GM23248 (cell line): ENCODE measurements at places on chromosomes 1 and 21.

GRCh38 chr1:183911285-183911684 is 106.4 kb downstream of the RGL1 start:
- DNase-seq, result no peak

DNA sequence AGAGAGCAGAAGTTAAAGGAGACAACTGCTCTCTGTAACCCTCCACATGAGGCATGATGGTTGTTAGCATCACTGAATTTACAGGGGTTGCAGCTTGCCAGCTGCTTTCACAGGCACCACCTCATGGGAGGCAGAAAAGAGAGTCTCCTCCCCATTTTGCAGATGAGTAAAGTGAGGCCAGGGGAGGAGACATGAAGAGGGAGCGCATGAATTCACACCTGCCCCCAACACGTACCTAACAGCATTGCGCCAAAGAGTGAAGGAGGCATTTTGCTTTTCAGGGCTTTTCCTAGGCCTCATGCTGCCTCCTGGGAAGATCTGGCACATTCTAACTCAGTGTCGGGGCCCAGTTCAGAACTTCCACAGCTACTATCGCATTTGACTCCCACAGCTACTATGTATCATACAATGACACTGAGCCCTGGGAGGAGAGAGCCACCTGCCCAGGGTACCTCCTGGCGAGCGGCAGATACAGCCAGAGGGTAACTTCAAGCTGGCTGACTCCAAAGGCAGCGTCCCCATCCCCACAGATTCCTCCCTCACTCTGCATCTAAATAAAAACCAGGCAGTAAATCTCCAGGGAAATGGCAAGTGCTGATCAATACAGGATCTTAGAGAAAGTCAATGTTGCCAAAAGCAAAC is 34.0 kb downstream of the GLIS1 start:
- no peak for DNase-seq

DNA sequence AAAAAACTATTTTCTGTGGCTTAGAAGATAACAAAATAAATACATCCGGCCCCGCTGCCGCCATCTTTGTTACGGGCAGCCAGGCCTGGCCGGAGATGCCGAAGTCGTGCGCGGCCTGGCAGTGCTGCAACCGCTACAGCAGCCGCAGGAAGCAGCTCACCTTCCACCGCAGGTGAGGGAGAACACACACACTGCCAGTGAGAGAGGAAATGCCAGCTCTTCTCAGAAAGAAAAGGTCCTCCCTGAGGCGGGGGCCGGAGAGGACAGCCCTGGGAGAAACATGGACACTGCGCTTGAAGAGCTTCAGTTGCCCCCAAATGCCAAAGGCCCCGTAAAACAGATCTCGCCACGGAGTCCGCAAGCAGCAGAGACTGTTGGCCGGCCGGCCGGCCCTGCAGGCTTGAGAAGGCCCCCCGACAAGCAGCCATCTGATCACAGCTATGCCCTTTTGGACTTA is 323.2 kb downstream of the AMY1C start:
- no peak for DNase-seq

GRCh38 chr1:228095938-228096337 is 7.2 kb downstream of the C1orf35 start:
- DNase-seq, result peak; percentile 60

DNA sequence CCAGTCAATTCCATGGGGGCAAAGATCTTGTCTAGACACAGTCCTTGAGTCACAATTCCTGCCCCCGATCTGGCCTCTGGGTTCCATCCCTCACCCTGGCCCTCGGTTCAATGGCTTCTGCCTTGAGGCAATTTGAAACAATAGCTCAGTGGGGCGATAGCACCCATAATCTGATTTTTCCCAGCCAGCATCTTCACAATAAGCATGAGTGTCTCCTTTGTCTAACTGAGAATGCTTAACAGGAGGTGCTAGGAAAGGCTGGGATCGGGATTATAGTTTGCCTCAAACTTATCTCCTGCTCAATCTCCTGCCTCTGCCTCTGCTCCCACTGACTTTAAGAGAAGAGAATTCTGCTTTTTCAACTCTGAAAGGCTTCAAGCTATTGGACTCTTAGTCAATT is 293.9 kb upstream of the PROX1 start:
- DNase-seq, result no peak

GRCh38 chr1:78086697-78087096 is 40.9 kb downstream of the GIPC2 start:
- DNase-seq, result no peak

DNA sequence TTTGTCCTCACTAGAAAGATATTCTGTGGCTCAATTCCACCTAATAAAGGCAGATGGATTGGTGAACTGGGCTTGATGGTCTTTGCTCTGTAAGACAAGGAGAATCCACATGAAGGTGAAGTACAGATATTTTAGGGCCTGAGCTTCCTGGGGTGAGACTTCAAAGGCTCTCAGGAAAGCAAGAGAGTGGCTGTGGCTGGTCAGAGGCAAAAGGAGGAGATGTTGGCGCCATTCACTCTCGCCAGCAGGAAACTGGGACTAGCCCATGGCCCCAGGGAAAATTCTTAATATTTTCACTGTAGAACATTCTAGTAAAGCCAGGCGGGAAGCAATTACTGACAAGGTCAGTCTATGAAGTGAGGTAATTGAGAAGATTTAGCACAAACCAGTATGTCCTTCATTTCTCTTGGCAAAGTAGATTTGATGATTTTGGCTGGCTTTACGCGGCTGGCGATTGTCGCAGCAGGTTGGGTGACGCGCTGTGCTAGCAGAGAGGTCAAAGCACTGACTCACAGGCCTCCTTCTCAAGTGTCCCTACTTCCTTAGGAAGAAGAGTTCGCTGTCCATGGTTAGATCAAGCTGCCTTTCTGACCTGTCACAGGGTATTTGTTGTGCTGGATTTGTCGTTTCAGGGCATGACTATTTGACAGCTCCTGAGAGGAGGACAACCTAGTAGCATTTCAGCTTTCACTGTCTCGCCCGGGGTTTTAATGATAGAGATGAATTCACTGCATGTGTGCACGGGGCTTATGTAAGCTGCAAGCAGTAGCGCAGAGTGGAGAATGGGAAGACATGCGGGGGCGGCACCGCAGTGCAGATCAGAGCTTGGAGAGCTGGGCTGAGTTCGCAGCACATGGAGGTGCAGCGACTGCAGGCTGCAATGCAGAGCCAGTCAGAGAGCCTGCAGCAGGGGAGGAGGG is 32.7 kb downstream of the XCL1 start:
- peak; percentile 82 for DNase-seq

- no peak for DNase-seq
Observed at GRCh38 chr1:32759997-32760623, 57.0 kb downstream of the YARS1 start.

DNA sequence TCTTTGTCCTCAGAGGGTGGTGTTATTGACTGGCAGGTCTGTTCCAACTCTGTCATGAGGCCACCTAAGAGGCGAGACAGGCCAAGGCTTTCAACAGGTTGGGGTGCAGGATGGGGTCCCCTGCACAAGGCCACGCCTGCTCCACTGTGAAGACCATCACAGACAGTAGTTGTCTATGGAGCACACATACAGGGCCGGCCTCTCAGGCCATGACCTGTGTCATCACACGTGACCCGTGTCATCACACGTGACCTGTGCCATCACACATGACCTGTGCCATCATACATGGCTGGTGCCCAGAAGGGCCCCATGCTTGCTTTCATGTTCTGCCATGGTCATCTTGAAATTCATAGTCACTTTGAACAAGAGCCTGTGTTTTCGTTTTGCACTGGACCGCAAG is 91.9 kb downstream of the ARHGEF10L start:
- DNase-seq, result no peak

DNA sequence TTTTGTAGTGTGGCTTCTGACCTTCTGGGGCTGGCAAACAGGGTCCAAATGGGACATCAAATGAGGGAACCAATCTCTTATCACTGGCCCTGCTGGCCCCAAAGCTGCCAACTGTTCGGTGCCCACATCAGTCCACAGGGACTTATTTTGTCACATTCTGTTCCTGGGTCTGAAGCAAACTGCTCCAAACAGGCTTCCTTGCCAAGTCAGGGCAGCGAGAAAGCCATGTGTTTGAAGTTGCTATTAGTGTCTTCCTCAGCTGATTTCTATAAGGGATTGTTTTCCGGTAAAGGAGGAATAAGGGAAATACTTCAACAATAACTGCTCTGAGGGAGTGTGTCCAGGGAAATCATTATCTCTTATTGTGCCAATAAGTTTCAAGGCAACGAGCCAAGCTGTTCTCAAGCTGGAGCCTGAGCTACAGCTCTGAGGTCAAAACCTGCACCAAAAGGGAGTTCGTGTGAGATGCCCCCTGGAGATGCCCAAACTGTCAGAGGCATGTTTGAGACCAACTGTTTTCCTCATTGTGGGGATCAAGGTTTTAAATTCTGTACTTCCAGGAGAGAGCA is 381.4 kb upstream of the PROX1 start:
- no peak for DNase-seq

DNA sequence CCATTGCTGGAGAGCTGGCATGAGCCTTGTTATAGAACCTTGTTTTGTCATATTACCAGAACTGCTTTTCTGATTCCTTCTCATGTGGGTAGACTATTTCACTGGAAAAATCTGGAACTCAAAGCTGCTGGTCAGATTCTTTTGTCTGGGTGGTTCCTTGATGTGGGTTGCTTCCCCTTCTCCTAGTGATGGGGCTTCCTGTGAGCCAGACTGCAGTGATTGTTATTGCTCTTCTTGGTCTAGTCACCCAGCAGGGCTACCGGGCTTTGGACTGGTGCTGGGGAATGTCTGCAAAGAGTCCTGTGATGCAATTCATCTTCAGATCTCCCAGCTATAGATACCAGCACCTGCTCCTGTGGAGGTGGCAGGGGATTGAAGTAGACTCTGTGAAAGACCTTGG is 59.4 kb downstream of the GPR137B start:
- no peak for DNase-seq

GRCh38 chr1:234863551-234863971 is 253.6 kb upstream of the IRF2BP2 start:
- peak; percentile 90 for DNase-seq

GRCh38 chr1:159600894-159601293 is 13.3 kb downstream of the APCS start:
- DNase-seq, result no peak

DNA sequence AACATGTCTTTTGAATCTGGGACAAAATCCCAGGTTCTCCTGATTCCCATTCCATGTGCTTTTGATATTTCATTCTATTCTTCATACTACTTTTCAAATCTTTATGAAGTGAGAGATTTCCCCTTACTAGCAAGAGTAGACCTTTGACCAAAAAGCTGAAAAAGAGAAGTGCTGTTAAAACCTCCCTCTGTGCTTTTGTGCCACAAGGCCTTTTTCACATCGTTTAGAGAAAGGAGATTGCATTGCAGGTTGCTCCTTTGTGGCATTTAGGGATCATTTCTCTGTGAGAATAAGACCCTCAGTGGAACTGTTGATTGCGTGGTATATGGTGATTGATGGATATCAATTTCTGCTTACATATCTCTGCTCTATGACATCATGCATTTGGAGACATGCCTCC is 148.8 kb downstream of the TGFB2 start:
- DNase-seq, result no peak

- no peak for DNase-seq
Observed at GRCh38 chr21:31520561-31521098, 138.9 kb upstream of the SOD1 start.

- peak; percentile 64 for DNase-seq
Observed at GRCh38 chr1:8517661-8518489, 200.0 kb downstream of the SLC45A1 start.

DNA sequence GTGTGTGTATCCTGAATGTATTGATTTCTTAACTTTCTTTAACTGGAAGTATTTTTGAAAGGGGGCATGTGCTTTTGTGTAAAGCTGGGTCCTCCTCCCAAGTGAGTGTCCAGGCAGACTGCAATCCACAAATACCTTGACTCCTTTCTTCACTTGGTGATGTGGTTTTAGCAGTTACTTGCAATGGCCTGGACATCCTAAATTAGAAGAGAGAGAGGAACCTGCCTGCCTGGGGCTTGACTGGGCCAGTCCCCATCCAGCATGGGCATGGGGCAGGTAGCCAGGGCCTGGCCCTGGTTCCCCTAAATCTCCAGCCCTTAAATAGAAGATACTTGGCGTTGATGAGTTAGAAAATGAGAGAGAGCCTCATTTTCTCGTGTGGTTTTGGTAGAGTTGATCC is 159.7 kb downstream of the PGBD5 start:
- no peak for DNase-seq

GRCh38 chr1:210505601-210506496 is 177.1 kb downstream of the HHAT start:
- no peak for DNase-seq

DNA sequence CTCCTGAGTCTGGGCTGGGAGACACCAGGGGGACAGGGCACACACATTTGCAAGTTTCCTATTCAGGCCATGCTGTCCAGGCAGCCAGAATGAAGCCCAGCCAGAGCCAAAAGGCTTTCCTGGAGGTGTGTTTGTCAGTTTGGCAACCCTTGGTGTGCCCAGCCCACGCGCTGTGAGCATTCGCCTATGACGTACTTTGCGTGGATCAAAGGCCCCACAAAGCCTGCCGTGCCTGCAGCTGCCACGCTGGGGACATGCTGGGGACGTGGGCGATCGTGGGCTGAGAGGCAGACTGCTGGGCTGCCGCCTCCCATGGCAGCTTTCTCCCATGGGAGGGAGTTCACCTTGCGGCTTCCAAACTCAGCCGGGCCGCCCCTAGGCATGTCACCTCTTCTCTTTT is 57.5 kb downstream of the CD247 start:
- no peak for DNase-seq

DNA sequence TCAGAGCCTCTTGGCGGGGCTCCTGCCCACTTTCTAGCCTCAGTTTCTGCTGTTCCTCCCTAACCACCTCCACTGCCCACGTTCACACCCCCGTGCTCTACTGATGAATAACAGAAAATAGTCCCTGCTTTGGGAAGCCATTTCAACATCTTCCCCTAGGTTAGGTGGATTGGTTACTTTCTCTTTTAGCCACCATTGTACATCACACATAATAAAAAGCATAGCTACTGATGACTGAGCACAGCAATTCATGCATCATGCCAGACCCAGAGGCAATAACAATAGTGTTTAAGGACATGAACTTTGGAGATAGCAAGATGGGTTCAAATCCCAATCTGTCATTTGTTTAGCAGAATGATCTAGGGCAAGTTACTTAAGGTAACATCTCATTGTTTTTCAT is 74.6 kb downstream of the COLGALT2 start:
- peak; percentile 24 for DNase-seq

DNA sequence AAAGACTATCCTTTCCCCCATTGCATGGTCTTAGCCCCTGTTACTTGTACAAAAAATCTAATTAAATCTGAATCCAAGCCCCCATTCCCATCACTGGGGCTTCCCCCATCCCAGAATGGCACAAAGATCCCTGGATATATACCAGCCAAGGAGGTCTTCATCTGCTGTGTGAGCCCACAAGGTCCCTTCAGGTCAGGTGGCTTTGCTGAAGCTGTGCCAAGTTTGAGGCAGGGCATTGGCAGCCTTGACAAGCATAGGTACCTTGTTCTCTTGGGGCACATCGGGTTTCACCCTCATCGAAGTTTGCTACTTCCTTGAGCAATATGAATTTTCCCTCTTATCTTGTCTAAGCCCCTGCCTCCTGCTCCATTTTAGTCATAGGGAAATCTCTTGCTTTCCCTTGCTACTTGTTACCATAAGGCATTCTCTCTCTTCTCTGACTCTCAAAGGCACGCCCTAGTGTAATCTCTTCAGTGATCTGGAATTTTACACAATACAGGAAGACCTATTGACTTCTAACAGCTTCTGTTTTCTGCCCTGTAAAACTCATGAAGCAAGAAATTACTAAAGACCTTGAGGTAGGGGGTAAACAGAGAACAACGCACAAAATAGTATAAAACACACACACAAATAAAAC is 71.4 kb upstream of the COG2 start:
- DNase-seq, result no peak

- DNase-seq, result peak; percentile 47
Observed at GRCh38 chr1:100034470-100034869, 64.7 kb downstream of the SLC35A3 start.

GRCh38 chr1:109485001-109485400 is 1.3 kb downstream of the ATXN7L2 start:
- peak; percentile 25 for DNase-seq

- no peak for DNase-seq
Observed at GRCh38 chr1:25095635-25096200, 136.6 kb downstream of the SYF2 start.
